NCI-H1436 (cell line): ENCODE measurements at places on chromosomes 3 and 15.

- no peak for DNase-seq
These were observed 8.2 kb downstream of the ANKRD34C start for GRCh38 chr15:79290642-79291275.

GRCh38 chr3:114872050-114872449 is 275.0 kb downstream of the ZBTB20 start:
- DNase-seq: no peak

GRCh38 chr3:169505577-169506230 is 157.8 kb downstream of the MECOM start:
- DNase-seq: peak; percentile 42

DNA sequence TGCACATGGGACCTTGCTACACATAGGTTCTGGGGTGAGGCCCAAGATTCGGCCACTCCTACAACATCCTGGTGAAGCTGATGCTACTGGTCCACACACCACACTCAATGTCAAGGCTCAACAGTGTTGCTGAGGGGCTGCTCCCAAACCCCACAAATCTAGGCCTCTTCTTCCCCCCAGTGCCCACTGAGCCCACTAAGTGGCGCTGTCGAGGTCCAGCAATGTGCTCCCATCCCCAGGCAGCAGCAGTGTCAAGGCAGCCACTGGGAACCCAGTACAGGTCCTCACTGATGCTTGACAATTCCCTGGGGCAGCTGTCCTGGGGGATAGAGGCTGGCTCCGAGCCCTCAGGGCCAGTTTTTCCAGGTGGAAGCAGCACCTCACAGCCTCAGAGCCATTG is 21.5 kb downstream of the SCN5A start:
- DNase-seq: no peak

GRCh38 chr15:99928429-99928981 is 195.3 kb upstream of the LYSMD4 start:
- DNase-seq: no peak

DNA sequence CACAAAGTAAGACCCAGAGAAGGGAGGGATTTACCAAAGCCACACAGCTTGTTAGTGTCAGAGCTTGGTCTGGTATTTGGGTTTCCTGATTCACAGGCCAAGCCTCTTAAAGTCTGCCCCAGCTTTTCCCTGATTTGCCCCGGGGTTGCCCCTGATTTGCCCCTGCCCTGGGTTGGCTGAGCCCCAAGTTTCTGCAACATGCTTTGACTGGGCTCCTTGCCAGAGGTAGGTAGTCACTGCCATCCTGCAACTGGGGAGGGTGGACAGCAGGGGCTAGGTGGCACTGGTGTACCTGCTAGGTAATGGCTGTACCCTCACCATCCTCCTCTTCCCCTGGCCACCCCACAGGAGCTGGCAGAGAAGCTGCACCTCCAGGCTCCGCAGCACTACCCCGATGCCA is 2.5 kb downstream of the MPI start:
- no peak for DNase-seq

- DNase-seq: no peak
These were observed 593.8 kb upstream of the GBE1 start for GRCh38 chr3:82355228-82355627.

GRCh38 chr15:88681610-88682221 is 42.9 kb downstream of the ISG20 start:
- no peak for DNase-seq
